ENCODE measurements at places on chromosomes 6 and 20.

DNA sequence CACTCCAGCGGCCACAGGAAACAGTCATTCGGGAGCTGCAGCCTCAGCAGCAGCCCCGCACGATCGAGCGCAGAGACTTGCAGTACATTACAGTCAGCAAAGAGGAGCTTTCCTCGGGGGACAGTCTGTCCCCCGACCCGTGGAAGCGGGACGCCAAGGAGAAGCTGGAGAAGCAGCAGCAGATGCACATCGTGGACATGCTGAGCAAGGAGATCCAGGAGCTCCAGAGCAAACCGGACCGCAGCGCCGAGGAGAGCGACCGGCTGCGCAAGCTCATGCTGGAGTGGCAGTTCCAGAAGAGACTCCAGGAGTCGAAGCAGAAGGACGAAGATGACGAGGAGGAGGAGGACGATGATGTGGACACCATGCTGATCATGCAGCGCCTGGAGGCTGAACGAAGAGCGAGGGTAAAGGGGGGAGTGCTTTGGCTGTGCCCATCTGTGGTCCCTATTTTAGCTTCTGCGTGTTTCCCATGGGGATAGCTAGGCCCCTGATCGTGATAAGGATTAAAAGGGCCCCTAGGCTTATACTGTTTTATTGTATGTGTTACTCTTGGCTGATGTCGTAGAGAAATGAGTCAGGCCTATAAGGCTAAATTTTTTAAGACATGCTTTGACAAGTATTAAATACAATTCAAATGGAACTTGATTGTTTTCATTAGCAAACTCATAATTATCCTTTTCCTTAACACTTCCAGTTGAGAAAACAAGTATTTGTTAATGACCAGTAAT is 45.5 kb upstream of the KIF25 start:
- no peak for DNase-seq

DNA sequence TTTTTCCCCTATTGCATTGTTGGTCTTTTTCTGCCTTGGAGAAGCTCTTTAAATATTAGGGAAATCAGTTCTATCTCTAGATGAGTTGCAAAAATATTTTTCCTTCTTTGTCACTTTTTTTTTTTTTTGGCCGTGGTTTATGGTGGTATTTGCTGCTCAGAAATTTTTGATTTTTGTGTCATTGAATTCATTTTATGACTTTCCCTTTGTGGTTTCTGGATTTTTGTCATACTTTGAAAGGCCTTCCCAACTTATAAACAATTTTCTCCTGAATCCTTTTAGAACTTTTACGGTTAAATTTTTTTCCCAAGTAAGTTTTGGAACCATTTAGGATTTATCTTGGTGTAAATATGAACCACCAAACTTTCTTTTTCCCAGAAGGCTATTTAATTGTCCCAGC is 145.6 kb downstream of the GJA10 start:
- no peak for DNase-seq

GRCh38 chr6:134405386-134406087 is 87.6 kb upstream of the SGK1 start:
- no peak for DNase-seq

DNA sequence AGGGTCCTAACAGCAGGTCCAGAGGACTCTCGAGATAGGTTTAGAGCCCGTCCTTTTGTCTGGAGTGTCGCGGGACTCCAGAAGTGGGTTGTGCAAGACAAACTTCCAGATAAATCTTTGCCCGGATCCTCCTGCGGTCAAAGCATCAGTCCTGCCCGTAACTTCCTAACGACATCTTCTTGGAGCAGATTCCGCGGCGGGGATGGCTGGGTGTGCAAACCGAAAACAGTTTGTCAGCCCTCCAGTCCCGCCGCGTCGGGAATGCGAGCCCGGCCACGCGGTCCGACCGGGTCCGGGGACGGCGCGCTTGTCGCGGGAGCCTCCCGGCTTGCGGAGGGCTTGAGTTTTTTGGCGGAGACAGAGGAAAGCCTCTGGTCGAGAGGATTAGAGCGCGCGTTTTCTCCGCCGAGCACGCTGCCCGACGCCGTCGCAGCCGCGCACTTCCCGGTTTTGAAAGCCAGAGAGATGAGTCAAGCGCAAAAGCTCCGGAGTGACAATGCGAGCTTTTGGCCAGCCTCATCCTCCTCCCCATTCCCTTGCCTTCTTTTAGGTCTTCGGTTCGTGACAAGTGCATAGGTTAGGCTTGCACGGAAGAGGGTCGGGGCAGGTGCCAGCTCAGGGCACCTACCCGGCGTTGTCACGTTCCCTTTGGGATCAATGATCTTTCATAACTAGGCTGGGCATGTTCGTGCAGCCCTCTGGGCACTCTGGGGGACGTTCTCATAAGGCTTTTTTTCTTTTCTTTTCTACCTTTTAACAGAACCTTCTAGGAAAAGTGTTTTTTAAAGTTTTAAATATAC is 91.3 kb upstream of the PRDM1 start:
- DNase-seq, result no peak

GRCh38 chr6:15256538-15257271 is 10.8 kb downstream of the JARID2 start:
- DNase-seq, result no peak

GRCh38 chr6:158026054-158026900 is 44.6 kb downstream of the SYNJ2 start:
- peak; percentile 67 for DNase-seq

DNA sequence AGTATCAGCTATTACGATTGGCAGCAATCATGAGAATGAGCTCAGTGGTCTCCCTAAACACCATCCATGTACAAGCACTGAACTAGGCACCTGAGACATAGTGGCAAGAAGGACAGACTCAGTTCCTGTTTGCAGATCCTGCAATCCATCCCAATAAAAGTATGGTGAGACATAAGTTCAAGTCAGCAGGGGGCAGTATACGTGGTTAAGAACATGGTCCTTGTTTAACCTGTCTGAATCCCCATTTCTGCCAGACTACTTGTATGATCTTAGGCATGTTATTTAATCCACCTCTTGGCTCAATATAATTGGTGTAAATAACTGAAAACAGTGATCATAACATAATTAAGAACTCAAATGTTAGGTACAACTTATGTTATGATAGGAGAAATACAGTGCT is 33.2 kb upstream of the PNISR start:
- no peak for DNase-seq

- no peak for DNase-seq
Measured at GRCh38 chr6:129485746-129486145, 224.2 kb downstream of the ARHGAP18 start.

DNA sequence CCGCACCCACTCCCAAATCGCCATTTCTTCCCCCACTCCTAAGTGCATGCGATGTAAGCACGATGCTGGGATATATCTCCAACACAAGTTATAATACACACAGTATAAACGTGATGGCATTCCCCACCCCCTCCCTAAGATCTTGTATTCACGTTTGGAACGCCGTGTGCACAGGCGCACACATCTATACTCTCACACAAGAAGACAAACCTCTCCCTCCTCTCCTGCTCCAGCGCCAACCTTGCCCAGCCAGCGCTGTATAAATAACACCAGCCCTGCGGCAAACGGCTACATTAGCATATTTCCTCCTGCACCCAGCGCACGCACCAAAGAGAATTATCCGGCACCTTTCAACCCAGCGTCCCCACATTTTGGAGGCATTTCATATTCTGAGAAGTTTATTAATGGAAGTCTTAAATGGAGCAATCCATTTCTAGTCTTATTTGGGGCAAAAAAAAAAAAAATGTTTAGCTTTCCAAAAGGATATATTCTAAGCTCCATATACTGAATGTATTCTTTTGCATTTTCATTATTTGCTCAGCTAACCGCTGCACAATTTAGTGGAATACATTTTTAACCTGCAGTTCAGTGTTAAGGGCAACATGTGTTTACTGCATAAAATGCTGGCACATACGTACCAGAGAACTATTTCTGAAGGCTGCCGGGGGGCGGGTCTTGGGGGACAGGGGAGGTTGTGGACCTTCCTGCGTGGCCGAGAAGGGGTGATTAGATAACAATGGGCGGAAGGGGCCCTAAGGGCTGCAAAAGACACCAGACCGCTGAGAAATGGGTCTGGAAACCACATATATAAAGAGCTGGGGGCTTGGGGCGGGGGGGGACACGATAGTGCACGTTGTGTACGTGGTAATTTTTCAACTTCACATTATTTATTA is 1.1 kb upstream of the SLC22A23 start:
- no peak for DNase-seq
